ENCODE measurements at places on chromosomes 16 and 17.

DNA sequence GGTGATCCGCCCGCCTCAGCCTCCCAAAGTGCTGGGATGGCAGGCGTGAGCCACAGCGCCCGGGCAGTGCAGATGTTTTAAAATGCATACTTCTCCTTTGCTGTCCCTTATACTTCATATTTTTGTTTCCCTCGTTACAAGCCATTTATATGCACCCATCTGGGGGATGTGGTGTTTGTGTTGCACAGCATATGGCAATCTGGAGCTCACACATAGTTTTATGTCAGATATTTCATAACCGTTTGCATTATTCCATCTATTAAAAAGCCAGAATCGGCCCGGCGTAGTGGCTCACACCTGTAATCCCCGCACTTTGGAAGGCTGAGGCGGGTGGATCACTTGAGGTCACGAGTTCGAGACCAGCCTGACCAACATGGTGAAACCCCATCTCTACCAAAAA lies 11.8 kb downstream of the FLYWCH1 start:
- no peak for DNase-seq

DNA sequence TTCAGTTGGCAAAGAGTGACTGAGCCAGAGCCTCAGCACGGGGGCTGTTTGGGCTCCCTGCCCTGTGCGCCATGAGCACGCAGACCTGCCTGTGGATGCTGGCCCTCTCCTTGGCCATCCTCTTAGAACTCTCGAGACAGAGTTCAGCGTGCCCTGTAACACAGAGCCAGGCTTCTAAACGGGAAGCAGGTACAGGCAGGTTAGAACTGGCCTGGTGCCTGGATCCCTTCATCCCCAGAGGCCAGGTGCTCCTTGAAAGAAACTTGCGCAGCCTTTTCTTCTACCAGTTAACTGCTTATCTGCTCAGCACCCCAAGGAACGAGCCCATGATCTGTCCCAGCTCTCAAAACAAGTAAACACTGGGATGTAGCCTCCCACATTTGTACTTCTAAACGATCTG lies 6.9 kb downstream of the CCNF start:
- no peak for DNase-seq

GRCh38 chr16:85204242-85205010 lies 92.2 kb upstream of the CIBAR2 start:
- no peak for DNase-seq

GRCh38 chr17:17783116-17783824 lies 53.5 kb downstream of the SREBF1 start:
- no peak for DNase-seq

DNA sequence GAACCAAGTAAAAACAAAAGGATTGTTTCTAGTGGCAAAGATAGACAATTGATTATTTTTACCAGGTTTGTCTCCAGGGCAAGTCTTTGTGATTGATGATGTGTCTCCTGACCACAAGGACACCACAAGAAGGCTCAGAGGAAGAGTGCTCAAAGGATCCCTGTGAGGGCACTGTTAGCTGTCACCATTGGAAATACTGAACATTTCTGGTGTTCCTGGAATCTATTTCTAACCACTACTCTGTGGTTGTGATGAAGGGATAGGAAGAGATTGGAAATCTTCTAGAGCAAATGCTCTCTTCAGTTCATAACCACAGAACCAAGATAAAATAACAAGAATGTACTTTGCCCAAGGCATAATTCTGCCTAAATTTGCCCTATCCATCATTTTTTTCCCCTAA lies 15.3 kb downstream of the RNF43 start:
- DNase-seq = no peak

- DNase-seq = no peak
Measured at GRCh38 chr17:36195434-36196130, 976 bp downstream of the CCL3L1 start.

DNA sequence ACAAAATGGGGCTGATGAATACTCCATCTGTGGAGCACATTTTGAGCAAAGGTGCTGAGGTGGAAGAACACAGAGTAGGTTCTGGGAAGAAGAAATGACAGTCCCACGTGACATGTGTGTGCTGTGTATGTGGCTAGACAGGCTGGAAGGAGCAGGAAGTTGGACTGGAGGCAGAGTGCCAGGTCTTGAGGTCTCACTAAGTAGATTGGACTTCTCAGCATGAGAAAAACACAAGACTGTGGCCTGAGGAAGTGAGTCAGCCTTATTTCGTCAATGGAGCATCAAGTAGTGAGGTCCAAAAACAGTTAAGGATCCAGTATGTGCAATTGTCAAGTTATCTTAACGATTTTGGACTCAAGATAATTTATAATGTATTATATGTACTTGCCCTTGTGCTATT lies 736.5 kb downstream of the KCNJ2 start:
- peak; percentile 75 for DNase-seq

- DNase-seq = no peak
Measured at GRCh38 chr16:74298104-74298503, 1.5 kb downstream of the PSMD7 start.

DNA sequence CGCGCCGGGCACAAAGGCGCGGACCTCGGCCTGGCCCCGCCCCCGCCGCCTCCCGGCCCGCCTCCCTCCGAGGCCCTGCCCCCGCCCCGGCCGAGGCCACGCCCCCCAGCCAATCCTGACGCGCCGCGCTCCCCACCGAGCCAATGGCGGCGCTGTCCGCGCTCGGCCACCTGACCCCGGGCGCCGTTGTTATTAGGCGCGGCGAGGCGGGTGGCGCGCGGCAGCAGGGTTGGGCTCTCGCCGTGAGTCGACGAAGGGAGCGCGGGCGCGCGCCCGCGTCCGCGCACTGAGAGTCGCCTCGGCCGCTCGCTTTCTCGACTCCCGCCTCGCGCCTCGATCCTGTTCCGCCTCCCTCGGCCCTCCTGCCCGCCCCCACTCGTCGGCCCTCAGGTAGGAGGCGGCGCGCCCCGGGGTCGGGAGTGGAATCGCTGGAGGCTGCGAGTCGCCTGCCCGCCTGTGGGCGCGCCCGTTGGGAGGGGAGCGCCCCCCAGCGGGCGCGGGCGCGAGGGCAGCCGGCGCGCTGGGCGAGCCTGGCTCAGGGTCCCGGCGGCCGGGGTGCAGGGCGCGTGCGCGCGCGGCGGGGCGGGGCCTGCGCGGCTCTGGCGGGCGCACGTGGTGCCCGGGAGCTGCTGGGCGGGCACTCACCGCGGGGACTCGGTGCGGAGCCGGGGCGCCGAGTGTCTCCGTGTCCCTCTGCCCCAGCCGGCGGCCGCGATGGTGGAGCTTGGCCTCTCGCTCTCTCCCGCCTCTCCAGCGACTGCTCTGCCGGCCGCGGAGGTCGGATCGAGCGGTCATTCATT lies 405 bp upstream of the CBLN1 start:
- DNase-seq = peak; percentile 87

- DNase-seq = peak; percentile 54
Measured at GRCh38 chr17:14926526-14927122, 338.5 kb downstream of the PMP22 start.

GRCh38 chr17:78346605-78347250 lies 13.1 kb downstream of the SOCS3 start:
- no peak for DNase-seq

- no peak for DNase-seq
Measured at GRCh38 chr16:58026705-58027160, 1.2 kb downstream of the MMP15 start.

DNA sequence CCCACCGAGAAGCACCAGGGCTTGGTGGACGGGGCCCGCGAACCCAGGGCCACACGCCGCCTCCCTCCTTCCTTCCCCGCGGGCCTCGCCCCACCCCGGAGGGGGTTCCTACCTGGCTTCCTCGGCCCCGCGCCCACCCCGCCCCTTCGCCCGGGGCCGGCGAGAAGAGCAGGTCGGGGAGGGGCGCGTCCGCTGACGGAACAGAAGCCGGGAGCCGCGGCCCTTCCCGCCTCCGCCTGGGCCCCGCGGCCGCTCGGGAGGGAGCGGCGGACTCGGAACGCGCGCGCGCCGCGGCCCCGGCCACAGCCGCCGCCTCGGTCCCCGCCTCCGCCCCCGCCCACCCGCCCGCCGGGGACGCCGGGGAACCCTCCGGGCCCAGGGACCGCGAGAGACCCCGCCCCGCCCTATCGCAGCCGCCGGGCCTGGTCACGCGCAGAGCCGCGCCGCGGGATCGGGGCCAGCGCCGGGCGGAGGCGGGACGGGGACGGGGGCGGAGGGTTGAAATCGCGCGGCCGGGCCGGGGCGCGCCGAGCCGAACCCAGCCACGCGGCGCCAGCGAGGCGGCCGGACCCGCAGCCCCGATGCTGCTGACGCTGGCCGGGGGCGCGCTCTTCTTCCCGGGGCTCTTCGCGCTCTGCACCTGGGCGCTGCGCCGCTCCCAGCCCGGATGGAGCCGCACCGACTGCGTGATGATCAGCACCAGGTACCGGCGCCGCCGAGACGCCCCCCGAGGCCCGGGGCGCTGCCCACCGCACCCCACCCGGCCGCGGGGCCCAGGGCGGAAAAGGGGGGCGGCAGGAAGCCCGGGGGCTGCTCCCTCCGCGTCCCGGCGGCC lies at the start of gene TLCD3A:
TLCD3A (plus strand) TSS at position 530 of the 835 bp plus-strand sequence; CDS start at position 582, 52 bp downstream.
- no peak for DNase-seq
